ENCODE measurements at places on chromosomes 2 and 18.

DNA sequence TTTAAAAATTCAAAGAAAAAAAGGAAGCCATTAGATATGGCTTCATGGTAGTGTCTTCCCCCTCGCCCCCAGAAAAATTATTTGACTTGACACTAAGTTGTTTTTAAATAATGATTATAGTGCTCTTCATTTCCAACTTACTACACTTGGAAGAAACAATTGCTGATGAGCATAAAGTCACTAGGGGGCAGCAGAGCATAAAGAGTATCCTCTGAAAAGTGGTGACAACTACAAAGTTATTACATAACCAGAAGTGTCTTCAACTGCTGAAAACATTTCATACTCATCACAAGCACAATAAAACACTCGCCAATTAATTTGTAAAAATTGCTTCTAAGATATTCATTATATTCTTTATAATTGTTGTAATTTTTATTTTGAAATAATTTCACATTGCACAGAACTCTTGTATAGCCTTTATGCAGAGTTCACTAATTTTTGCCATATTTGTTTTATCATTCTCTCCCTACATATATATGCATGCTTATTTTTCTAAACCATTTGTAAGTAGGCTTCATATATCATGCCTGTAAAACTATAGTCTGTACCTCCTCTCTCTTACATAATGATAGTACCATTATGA, 54.9 kb downstream of the EXOC6B start:
- ATAC-seq = peak; percentile 48

DNA sequence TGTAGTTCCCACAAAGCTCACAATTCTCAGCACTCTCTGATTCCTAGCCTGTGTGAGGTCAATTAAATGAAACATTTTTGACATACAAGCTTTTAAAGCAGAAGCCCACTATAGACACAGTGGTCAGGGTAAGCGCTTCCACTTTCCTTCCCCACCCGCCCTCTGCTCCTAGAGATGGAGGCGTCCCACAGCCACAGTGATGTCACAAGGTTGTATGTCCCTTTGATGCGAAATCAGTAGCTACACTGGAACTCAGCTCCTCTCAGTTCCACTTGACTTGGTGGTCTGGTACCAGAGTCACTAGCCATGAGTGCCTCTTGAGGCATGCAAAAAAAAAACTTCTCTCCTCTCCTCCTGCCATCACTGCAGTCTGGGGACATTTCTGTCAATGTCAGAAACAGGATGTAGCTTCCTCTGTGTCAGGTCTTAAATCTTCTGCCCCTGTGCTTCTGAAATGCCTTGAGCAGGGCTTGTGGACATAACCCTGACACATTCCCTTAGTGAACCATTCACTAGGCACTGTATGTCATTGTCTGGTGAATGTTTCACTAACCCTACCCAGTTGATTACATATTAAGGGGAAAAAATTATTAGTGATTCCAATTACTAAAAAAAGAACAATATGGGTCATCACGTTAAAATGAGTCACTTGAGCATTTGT, 7.8 kb downstream of the SULT1C4 start:
- ATAC-seq = peak; percentile 46

GRCh38 chr18:8610459-8610851, 1.2 kb downstream of the RAB12 start:
- ATAC-seq = no peak

GRCh38 chr2:39523308-39524044, 86.4 kb upstream of the MAP4K3 start:
- no peak for ATAC-seq

- no peak for ATAC-seq
Observed at GRCh38 chr18:36130883-36131653, 1.4 kb downstream of the ELP2 start.

- no peak for ATAC-seq
Observed at GRCh38 chr2:167353605-167354280, 465.5 kb downstream of the XIRP2 start.

- no peak for ATAC-seq
Observed at GRCh38 chr18:26764177-26764576, 101.3 kb downstream of the AQP4 start.

GRCh38 chr2:218745559-218746469, 35.2 kb downstream of the TTLL4 start:
- no peak for ATAC-seq

- ATAC-seq = no peak
Observed at GRCh38 chr2:125745514-125745913, 910.4 kb upstream of the GYPC start.

- no peak for ATAC-seq
Observed at GRCh38 chr18:65124633-65125032, 626.2 kb upstream of the CDH7 start.

DNA sequence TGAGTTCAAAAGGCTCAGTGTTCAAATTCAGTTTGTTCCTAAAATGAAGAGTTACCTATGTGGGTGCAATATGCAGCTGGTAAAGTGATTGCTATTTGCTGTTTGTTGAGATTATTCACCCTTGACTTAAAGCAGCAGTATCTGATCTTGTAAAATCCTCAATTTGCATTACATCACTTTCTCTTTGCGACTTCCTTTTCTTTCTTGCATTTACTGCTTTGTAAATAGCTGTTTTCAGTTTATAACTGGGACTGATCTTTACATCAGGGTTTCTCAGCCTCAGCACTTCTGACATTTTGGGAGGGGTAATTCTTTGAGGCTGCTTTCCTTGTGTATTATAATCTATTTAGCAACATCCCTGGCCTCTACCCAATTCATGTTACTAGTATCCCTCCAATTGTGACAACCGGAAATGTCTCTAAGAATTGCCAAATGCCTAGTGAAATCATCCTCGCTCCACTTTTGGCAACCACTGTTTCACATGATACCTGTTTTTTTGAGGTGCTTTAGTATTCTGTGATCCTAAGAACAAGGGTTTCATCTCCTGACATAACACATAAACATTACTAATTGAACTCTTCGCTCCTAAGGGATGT, 12.1 kb upstream of the ERCC3 start:
- no peak for ATAC-seq

- no peak for ATAC-seq
Observed at GRCh38 chr2:15006667-15007066, 374.1 kb downstream of the LRATD1 start.

DNA sequence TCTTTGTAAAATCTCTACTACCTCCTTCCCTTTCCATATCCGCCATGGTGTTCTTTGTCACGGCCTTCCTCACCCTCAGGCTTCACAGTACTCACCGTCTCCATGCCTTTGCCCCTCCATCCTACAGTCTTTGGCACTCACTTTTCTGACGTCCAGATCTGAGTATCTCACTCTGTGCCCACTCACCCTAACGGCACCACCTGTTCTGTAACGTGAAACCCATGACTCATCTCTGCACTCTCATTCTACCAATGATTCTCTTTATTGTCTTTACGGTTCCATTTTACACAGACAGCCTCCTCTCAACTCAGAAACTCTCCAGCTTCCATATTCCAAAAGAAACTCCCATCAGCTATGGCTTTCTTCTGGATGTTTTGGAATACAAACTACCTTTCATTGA, 56.7 kb downstream of the NETO1 start:
- ATAC-seq = no peak

DNA sequence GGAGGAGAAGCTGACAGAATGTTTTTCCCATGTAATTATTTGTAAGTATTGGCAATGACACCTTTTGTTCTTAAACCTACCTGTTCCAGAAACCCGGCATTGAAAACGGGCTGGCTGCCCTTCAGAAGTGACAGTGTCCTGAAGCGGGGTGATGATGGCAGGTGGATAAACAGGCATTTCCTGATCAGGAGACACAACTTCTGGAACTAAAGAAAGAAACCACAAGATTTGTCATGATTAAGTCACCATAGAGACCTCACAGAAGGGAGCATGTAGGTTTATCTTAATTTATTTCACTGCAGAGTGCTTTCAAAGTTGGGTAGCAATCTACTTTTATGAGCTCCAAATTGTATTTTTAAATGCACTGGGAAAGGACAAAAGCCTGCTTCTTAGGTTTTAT, 43.1 kb downstream of the TTN start:
- no peak for ATAC-seq

DNA sequence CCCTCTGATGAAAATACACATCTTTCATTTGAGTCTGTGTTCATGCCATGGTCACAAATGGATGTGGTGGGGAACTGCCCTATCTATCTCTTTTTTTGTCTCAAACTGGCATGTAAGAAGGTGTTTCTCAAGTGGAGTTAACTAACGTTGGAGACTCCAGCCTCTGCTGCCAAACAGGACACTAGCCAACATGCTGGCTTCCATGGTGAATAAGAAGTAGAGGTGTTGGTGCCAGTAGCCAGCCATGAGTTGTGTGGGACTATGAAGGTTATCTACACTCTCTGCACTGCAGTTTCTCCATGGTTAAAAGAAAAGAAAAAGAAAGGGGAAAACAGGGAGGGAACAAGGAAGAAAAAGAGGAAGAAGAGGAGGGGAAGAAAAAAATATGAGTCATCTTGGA, 149.0 kb upstream of the TMEM200C start:
- no peak for ATAC-seq

- ATAC-seq = no peak
Observed at GRCh38 chr2:95001051-95001562, 24.4 kb upstream of the MAL start.

DNA sequence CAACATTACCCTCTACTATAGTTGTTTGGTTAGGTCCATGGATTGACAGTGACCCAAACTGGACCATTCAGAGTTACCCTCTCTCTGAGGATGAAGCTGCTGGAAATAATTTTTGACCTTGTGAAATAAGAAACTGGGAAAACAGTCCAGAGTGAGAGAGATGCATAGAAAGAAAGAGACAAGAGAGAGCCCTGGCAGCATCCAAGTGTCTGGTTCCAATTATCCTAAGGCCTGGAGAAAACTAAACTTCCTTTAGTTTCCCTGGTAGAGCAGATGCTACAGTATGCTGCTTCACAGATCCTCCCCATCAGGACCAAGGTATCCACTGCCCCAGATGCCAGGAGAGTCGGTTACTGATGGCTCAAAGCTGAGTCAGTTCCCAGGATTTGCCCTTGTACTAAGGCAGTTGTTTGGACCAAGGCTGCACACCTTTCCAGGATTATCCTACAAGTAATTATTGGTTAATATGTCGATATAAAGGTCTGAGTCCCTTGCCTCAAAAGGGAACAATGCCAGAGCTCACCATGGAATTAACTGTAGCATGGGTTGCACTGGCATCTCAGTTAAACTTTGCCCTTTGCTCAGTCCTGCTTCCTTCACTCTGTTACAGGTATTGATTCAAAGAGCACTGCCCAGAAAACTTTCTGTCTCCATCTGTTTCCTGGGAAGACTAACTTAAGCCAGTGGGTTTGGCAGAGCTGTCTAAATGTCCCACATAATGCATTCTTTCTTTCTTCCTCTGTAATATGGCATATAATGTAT, 14.6 kb upstream of the CHN1 start:
- ATAC-seq = no peak

GRCh38 chr18:64490207-64490606, 341.3 kb upstream of the LINC00305 start:
- ATAC-seq = no peak

DNA sequence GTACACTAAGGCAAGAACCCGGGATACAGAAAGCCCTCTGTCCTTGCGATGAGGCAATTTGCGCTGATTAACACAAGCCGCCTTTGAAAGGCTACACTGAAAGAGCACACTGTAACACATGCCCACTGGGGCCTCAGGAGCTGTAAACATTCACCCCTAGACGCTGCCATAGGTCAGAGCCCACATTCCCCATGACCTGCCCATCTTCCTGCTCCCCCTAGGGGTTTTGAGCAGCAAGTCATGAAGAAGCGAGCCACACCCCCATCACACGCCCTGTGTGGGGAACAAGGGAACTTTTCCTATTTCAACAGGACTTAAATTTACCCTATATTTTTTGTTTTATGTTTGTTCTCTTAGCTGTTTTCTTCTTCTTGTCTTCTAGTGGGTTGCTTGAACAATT, 47.8 kb upstream of the SLC4A10 start:
- ATAC-seq = no peak

GRCh38 chr2:22134421-22134820, 1010.7 kb downstream of the TDRD15 start:
- ATAC-seq = no peak

DNA sequence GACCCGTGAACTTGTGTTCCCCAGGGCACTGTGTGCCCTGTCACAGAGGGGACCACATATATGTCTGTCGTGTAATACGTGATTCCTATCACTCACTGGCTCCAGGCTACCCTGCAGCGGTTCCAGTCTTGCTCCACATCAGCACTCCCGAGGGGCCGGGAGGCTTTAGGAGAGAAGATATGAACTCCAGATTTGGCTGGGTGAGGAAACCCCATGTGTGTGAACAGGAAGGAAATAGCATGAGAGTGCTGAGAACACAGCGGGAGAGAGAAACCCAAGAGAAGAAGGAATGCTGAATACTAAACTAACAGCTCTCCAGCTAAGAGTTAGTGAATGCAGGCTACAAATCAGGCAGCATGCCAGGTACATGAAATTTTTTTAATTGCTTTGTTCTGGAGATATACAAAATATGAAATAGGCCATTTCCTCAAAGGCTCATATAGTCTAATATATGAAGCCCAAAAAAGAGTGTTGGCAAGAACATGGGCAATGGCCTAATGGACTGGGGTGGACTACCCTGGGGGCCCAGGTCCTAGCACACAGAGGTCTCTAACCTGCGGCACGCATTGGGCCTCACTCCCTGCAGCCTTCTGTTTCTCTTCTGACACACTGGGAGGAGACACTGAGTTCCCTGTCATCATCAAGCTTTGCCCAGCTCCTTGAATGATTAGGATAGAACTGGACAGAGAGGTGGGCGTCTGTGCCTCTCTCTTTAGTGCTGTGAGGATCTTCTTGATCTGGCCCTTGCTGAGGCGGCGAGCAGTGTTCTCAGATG, 372.8 kb upstream of the RAB6C start:
- ATAC-seq = no peak

DNA sequence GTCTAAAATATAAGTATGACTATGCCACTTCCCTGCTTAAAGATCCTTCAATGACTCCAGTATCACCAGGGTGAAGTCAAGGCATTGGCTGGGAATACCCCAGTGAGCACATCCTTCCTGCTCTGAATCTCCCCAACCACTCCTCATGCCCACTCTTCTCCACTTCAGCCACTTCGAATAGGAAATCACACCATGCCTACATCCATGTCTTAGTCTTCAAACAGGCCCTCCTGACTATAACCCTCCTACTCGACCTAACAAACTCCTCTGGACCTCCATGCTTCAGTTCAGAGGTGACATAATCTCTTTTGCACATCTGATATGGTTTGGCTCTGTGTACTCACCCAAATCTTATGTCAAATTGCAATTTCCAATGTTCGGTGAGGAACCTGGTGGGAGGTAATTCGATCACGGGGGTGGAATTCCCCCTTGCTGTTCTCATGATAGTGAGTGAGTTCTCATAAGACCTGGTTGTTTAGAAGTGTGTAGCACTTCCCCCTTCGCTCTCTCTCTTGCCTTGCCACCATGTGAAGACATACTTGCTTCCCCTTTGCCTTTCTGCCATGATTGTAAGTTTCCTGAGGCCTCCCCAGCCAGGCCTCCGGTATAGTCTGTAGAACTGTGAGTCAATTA, 87.8 kb upstream of the TFCP2L1 start:
- no peak for ATAC-seq

- ATAC-seq = no peak
Observed at GRCh38 chr2:112684415-112684775, 36.4 kb upstream of the NT5DC4 start.
